NCI-H748 treated with DMSO at 0.1 percent for 48 hours (cell line): ENCODE measurements at places on chromosomes 12 and 14.

DNA sequence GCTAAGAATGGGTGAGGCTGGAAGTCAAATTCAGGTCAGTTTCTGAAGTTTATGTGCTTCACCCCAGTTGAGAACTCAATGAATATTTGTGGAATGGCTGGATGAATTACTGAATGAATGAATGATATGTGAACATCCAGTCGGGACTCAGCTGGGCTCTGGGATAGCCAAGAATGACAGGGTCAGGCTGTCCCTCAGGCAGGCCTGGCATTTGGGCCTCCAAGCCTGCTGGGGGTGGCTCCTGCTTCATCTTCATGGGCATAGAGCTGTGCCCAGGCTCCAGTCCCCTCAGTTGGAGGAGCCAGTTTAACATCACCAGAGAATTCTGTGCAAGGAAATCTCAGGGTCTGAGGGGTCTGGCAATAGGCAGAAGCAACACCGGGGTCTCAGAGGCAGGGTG, 185.8 kb downstream of the PHETA1 start:
- DNase-seq = no peak

DNA sequence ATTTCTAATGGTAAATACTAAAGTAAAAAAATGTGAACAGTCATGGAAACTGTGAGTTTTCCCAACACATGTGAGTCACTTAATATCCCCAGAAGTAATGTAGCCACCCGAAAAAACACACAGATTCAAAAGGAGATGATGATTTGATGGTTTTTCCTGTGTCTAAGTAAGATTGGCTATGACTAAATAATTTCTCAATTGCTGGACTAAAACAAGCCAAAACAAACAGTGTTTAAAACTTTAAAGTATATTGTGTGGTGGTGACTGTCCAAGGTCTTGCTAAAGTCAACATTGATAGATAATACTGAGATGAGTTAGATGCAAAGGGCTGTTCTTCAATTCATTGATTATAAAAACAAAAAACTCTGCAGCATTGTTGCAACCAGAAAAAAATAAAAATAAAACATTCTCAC, 89.6 kb upstream of the SOX5 start:
- no peak for DNase-seq

GRCh38 chr14:95015046-95015445, 142.3 kb downstream of the DICER1 start:
- no peak for DNase-seq

GRCh38 chr14:57999471-57999870, 133.6 kb upstream of the SLC35F4 start:
- no peak for DNase-seq

DNA sequence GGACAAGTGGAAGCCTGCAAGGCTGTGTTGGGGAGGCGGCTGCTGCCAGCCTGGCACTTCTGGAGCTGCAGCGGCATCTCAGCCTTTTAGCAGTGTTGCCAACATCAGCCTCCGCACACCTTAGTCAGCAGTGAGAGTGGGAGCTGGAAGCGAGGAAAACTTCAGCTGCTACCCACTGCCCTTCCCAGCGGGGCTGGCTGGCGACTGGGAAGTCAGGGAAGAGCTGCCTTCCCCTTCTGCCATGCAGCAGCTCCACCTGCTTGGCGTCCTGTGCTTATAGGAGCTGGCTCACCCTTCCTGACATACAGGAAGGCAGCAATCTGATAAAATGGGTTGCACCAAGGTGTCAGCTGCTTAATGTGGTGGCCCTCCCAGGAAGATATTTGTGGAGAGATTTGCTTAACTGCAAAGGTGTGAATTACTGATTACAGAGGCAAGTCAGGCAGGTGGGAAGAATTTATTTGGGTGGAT, 15.4 kb upstream of the PLEKHG3 start:
- DNase-seq = no peak

DNA sequence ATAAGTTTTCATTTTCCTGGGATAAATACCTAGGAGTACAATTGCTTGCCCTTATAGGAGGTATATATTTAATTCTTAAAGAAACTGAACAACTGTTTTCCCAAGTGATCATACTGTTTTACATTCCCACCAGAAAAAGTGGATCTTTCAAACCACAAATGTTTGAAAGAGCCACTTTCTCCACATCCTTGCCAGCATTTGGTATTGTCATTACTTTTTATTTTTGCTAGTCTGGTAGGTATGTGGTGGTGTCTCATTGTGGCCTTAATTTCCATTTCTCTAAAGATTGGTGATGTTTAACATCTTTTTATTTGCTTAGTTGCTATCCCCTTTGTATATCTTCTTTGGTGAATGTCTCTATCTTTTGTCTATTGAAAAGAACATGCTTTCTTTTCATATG, 50.6 kb downstream of the CCDC91 start:
- DNase-seq = no peak

DNA sequence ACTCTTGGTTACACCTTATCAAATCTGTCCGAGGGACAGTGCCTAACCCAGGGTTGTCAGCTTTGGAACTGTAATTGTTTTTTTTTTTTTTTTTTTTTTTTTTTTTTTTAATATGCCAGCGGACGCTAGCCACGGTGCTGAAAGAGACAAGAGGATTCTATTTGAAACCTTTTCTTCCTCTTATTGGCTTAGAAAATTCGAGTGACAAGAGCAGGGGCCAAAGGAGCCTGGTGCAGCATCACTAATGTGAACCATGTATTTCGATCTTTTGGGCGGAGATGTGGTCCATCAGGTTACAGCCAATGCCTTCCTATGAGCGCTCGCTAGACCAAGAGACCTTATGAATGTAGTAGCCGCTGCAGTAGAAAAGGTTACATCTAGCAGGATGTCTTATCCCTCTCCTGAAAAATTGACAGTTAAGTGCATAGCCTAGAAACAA, 922 bp downstream of the PTPRR start:
- peak; percentile 26 for DNase-seq

DNA sequence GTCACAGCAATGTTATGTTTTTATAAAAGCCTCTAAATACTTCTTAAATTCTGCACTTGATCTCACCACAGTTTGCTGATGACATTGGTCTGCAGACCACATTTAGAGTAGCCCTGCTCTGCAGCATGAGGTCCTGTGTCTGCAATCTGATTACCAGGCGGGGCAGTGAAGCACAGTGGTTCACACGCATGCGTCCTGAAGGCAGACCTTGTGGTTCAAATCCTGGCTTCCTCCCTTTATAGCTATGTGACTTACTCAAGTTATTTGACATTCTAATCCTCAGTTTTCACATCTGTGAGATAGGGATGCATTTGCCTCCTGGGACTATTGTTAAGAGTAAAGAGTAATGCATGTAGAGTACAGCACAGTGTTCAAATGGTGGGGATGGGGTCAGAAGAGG, 50.3 kb downstream of the BMAL2 start:
- no peak for DNase-seq

- no peak for DNase-seq
These were observed 17.2 kb downstream of the ADCY6 start for GRCh38 chr12:48771588-48772112.

DNA sequence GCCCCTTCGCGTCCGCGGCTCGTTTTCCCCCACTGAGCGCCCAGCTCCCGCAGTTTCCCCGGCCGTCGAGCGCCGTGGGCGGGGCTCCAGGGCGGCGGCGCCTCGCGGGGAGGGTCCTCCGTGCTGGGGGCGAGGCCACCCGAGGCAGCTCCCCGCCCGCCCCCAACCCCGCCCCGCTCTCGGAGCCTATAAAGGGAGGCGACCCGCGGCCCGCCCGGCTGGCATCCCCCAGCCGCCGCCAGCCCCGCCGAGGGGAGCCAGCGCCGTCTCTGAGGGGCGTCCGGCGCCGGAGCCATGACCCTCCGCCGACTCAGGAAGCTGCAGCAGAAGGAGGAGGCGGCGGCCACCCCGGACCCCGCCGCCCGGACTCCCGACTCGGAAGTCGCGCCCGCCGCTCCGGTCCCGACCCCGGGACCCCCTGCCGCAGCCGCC, at the start of gene TAMALIN:
Gene TAMALIN, plus strand, starts transcription at position 221 of the 432 bp plus-strand sequence. Its CDS starts 74 bp downstream, at position 295.
- peak; percentile 22 for DNase-seq

- DNase-seq = no peak
These were observed 58.6 kb downstream of the SERPINA3 start for GRCh38 chr14:94670692-94671285.

DNA sequence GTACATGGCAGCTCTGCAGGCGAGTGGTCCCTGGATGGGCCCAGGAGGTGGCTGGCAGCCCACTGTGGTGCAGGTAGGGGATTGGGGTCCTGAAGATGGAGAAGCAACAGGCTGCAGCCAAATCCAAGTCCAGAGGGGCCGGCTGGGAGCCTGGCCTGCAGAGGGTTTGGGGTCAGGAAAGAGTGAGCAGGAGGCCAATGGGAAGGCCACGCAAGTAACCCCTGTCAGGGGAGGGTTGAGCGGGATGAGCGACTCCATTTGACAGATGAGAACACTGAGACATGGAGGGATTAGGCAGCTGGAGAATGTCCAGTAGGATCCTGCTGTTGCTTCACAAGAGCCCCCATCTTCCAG, 136.0 kb downstream of the BCL11B start:
- DNase-seq = no peak

DNA sequence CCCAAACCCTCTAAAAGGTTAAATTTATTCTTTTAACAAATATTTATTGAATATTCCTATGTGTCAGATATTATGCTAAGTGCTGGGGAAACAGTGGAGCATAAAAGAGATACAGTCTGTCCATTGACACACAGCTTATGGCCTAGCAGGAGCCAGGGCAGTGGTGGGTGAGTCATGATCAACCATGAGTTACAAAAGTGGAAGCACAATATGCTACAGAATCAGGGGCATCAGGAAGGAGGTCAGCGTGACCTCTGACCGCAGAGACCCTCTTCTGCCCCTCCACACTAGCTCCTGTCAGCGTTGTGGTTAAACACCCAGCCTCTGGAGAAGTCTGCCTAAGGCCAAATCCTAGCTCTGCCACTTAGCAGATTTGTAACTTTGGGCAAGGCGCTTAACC, 4.7 kb upstream of the PPP1R1A start:
- no peak for DNase-seq

GRCh38 chr14:65110525-65110924, 8.2 kb upstream of the MAX start:
- DNase-seq = no peak

- DNase-seq = no peak
These were observed 36.0 kb downstream of the FBRSL1 start for GRCh38 chr12:132525833-132526455.

- DNase-seq = no peak
These were observed 104.0 kb upstream of the BCAT1 start for GRCh38 chr12:25052914-25053211.

GRCh38 chr12:64404470-64405256, 471 bp downstream of the XPOT start:
- DNase-seq = peak; percentile 4

- DNase-seq = no peak
These were observed 13.6 kb downstream of the GLRX5 start for GRCh38 chr14:95548328-95548929.

GRCh38 chr12:52423661-52424500, 10.3 kb downstream of the KRT75 start:
- no peak for DNase-seq

- DNase-seq = no peak
These were observed 12.9 kb downstream of the BMP4 start for GRCh38 chr14:53943751-53944083.

- DNase-seq = no peak
These were observed 192.8 kb upstream of the AMIGO2 start for GRCh38 chr12:47272412-47273190.

DNA sequence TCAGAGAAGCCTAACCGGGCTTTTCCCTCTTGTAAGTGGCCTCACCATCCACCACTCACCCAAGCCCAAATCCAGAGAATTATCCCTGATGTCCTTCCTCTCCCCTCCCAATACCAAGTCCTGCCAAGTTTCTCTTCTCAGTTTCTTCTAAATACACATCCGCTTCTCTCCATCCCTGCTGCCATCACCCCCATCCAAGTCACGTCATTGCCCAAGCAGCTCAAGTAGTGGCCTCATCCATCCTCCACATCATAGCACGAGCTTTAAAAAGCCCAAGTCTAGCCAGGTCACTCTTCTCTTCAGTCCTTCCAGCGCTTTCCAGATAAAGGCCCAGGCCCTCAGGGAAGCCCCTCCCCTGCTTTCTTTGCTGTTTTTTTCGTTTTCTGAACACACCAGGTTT, 25.4 kb downstream of the IL31 start:
- no peak for DNase-seq

DNA sequence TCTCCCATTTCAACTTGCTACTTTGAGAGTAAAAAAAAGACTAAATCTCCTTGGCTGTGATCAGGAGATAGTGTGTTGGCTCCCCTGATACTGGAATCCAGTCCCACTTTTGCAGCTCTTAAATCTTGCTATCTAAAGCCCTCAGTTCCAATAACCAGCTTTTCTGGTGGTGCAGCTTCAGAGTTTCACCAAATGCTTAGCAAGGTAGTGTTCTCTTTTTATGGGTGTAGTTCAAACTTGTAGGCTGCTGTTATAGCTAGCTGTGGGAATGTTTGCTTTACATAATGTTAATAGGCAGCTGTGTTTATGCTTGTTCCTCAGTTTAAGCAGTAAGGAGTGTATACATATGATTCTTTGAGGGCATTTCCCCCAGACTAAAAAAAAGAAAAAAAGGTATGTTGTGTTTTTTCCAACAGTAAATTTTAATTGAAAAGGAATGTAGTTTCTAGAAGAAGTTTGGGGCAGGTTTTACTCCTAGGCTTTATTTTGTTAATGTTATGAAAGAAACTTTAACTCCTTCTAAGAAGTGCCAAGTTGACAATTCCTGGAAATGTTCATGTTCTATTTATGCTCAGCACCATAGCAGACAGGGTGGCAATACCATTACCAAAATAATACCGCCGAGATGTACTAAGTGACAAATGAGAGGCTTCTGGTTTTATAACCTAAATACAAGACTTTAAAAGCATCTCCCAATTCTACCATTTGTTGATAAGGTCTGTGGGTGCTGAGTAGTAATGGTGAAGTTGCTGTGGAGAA, 12.1 kb downstream of the CRADD start:
- no peak for DNase-seq

DNA sequence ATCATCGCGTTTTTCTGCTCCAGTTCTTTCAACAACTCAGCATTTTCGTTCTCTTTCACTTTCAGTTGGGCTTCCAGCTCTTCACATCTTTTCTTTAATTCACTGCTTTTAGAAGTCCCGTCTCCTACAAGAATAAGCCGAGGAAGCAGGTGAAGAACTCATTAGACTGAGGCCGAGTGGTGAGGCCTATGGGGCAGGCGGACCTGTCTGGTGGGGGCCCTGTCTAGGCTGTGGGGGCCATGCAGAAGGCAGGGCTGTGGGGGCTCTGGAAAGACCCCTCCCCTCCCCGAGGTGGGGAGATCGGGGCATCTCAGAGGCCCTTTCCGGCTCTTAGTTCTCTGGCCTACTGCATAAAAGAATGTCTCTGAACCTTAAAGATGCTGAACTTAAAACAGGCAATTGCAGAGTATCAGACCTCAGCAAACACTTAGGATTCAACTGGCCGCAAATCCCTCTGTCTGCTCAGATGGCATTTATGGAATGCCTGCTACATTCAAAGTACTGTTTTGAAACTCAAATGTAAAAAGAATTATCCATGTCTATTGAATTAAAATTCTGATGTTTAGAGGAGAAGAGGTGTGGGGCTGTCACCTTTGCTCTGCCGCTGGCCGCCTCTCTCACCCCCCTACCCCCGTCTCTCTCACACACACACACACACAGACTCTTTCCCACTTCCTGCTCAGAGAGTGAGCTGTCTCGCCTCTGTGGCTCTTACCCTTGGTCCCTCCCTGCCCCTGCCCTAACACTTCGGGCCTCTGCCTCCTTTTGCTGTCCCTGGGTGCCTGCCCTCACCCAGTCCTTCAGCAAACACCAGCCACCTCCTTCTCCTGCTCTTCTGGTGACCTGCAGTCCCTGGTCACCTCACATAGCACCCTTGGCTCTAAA, 34.7 kb downstream of the CCDC92 start:
- DNase-seq = no peak
